ENCODE measurements at places on chromosomes 11 and 22.

DNA sequence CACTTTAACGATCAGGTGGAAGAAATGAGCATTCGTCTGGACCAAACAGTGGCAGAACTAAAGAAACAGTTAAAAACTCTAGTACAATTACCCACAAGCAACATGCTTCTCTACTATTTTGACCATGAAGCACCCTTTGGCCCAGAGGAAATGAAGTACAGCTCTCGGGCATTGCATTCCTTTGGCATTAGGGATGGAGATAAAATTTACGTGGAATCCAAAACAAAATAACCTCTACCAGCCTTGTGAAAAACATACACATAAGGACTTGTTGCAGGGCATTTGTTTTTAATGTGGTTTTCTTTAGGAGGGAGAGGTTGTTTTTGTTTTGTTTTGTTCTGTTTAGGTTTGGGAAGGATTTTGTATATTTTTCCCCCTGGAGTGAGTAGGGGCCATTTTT lies 14.2 kb upstream of the TECTA start:
- DNase-seq: no peak

DNA sequence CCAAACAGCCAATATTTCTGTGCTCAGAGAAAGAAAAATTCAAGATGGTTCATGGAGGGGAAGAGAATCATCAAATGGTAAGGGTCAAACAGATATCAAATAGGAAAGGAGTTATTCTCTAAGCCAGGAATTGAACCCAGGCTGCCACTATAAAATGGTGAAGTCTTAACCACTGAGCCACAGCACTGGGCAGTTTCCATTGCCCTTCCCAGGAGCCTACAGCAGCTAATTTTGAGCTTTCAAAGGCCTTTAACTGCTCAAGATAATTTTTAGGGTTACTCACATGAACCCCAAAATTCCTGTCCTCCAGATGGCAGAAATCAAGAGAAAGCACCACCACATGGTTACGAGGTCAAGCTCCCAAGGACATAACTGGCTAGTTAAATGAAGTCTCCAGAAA lies 176.2 kb downstream of the KIF18A start:
- no peak for DNase-seq

GRCh38 chr11:10415817-10416392 lies 39.2 kb upstream of the AMPD3 start:
- no peak for DNase-seq

GRCh38 chr11:32478277-32478731 lies 43.0 kb upstream of the WT1 start:
- no peak for DNase-seq

GRCh38 chr11:120022617-120023016 lies 115.3 kb downstream of the TRIM29 start:
- DNase-seq: no peak

- no peak for DNase-seq
These were observed 17.7 kb downstream of the RCN1 start for GRCh38 chr11:32108576-32108975.

GRCh38 chr22:49825944-49826602 lies 1.6 kb downstream of the BRD1 start:
- no peak for DNase-seq

- no peak for DNase-seq
These were observed 57.9 kb upstream of the PARVA start for GRCh38 chr11:12319461-12319951.

GRCh38 chr11:42974510-42975179 lies 337.2 kb upstream of the API5 start:
- DNase-seq: no peak

Data from GM12891 (cell line).